DMS79 treated with DMSO at 0.1 percent for 48 hours (cell line): ENCODE measurements at places on chromosomes 6 and 20.
A peak's percentile ranks its signal among the peaks of the same experiment; 100 is the strongest.

DNA sequence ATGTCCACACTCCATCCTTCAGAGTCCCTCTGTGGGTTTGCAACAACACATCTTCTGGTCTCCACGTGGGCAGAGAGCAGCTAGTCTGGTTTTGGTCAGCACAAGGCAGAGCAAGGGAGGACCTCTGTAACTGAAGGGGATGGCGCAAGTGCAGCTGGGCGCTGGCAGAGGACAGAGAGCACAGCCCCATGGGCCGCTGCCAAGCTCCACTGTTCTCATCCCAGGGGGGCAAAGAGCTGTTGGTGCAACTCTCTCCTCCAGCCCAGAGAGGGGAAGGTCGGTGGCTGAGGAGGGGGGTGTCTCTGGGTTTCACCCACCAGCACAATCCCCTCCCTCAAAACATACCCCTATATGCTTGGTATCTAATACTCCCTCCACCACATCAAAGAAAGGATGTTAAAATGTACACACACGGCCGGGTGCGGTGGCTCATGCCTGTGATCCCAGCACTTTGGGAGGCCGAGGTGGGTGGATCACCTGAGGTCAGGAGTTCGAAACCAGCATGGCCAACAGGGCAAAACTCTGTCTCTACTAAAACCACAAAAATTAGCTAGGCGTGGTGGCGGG is 9.1 kb downstream of the ATP9A start:
- DNase-seq = no peak

- no peak for DNase-seq
Measured at GRCh38 chr6:139159016-139159415, 24.1 kb downstream of the HECA start.

GRCh38 chr6:25899123-25899522 is 25.1 kb upstream of the SLC17A3 start:
- no peak for DNase-seq

GRCh38 chr6:165842281-165842936 is 179.4 kb upstream of the PDE10A start:
- DNase-seq = no peak

DNA sequence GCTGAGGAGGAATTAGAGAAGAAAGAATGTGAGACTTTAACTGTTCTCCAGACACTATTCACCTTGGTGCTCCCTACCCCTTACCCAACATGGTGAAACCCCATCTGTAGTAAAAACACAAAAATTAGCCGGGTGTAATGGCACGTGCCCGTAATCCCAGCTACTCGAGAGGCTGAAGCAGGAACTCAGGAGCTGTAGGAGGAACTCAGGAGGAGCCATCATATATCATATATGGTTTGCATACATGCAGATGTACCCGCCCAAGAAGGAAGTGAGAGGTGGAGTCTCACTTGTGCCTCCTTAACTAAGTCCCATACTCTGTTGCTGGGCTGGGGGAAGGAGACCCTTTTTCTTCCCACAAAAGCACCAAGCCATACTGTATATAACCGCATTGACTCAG is 35.5 kb upstream of the ME1 start:
- no peak for DNase-seq

- DNase-seq = peak; percentile 96
Measured at GRCh38 chr20:62603021-62603906, 39.0 kb upstream of the SLCO4A1 start.

DNA sequence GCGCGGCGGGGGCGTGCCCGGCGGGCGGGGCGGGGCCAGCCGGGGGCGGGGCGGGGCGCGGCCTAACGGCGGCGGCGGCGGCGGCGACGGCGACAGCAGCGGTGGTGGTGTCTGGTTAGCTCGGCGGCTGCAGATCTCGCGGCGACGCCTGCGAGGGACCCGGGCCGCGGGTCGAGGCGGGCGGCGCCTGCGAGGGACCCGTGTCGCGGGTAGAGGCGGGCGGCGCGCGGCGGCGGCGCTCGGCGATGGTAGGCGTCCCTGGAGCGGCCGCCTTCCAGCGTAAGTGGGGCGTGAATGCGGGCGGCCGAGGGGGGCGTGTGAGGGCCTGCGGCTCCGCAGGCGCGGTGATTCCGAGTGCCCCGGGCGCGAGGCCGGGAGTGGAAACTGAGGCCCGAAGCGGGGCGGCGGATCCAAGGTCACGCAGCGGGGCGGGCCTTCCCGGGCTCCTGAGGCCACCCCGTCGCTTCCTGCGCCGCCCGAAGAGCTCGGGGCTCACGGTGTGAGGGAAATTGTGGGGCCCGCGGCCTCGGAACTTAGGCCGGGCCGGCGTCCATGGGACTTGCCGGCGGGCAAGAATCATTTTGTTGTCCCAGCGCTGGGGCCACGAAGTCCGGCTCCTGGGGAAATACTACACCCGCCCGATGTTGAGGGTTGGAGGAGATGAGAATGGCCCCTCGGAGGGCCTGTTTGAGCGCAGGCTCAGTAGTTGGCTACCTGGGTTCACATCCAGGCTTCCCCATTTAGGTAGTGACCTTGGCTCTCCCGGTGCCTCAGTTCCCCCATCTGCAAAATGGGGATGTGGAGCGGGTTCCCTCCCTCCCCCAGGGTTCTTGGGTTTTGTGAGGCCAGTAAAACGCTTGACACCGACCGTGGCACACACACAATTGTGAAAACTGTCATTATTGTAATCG is at the start of gene CBFA2T2:
Gene CBFA2T2 (plus strand): TSS at position 74 of the 911 bp plus-strand sequence. CDS start 172 bp downstream, at position 246.
- peak; percentile 30 for DNase-seq

- no peak for DNase-seq
Measured at GRCh38 chr6:103534095-103534494, 1325.6 kb downstream of the HACE1 start.

DNA sequence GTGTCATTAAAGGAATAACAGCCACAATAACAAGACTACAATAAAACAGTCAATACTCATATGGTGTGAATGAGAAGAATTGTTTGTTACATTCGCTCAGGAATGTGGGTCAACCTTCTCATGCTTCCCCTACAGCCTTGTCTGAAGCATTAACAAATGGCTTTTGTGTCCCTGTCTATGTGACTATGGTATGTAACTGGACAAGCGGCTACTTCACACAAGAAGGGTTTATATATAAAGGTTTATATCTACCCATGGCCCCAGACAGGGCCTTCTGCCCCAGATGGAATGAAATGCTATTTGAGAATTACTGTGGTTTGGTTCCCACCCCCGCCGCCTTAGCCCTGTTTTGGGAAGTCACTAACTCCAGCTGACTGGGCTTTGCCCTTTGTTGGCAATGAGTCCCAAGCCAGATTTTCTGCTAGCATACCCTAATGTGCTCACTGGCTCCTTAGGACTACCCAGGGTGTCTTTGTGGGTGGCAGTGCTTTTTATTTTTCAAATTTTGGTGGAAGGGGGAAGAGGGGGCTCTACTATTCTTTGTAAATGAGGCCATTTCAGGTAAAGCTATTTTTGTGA is 39.4 kb downstream of the TFAP2A start:
- no peak for DNase-seq

DNA sequence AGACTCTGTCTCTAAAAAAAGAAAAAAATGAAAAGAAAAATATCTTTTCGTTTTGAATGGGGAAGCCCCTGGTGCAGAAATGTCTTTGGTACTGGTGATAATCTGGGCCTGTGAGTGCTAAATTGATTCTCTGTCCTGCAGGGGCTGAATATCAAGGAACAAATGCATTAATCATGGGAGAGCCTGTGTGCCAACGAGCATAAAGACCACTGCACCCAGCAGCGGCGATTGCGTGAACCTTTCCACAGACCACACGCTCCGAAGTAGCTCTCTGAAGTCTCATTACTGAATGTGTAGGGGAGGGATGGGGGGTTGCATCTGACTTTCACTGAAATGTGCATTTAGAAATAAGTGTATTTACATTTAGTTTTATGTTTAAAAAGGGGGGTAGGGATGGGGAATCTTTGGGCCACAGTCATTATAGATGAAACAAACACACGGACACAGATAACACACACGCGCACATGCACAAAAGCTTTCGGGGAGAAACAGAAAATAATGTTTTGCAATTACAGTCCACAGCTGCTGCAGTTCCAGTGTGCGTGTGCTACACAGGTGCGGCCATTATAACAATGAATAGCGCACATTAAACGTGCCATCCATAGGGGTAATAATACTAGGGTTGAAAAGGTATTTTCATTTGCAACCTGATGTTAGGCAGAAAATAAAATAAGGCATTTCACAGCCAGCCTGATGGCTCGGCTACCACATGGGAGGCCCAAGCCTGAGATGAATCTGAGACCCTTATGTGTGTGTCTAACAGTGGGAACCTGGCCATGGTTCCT is 154.0 kb downstream of the MBOAT1 start:
- no peak for DNase-seq

DNA sequence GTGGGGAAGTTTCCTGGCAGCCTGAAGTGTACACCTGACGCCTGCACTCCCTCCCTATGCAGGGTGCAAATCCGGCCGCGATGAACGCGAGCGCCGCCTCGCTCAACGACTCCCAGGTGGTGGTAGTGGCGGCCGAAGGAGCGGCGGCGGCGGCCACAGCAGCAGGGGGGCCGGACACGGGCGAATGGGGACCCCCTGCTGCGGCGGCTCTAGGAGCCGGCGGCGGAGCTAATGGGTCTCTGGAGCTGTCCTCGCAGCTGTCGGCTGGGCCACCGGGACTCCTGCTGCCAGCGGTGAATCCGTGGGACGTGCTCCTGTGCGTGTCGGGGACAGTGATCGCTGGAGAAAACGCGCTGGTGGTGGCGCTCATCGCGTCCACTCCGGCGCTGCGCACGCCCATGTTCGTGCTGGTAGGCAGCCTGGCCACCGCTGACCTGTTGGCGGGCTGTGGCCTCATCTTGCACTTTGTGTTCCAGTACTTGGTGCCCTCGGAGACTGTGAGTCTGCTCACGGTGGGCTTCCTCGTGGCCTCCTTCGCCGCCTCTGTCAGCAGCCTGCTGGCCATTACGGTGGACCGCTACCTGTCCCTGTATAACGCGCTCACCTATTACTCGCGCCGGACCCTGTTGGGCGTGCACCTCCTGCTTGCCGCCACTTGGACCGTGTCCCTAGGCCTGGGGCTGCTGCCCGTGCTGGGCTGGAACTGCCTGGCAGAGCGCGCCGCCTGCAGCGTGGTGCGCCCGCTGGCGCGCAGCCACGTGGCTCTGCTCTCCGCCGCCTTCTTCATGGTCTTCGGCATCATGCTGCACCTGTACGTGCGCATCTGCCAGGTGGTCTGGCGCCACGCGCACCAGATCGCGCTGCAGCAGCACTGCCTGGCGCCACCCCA is 1.2 kb downstream of the GPR6 start:
- peak; percentile 60 for DNase-seq

GRCh38 chr6:139676718-139677117 is 302.3 kb upstream of the CITED2 start:
- no peak for DNase-seq

GRCh38 chr6:96532399-96532798 is 10.8 kb downstream of the UFL1 start:
- no peak for DNase-seq

GRCh38 chr6:7463785-7464184 is 74.2 kb downstream of the RIOK1 start:
- DNase-seq = no peak

DNA sequence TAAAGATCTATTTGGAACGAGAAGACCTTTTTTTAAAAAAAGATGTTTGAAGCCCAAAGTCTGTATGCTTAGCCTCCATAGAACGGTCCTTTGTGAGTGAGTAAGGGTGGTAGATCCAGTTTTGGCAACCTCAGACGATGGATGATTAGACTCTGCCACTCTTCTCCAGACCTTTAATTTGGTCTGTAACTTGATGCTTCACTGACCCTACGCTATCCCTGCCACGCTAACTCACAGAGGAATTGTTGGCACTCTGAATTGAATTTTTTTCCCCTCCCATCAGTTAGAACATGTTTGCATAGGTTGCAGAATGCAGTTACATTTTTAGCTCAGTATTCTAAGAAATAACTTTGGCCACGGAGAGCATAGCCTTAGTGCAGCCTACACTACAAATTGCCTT is 15.8 kb upstream of the DEK start:
- peak; percentile 88 for DNase-seq

DNA sequence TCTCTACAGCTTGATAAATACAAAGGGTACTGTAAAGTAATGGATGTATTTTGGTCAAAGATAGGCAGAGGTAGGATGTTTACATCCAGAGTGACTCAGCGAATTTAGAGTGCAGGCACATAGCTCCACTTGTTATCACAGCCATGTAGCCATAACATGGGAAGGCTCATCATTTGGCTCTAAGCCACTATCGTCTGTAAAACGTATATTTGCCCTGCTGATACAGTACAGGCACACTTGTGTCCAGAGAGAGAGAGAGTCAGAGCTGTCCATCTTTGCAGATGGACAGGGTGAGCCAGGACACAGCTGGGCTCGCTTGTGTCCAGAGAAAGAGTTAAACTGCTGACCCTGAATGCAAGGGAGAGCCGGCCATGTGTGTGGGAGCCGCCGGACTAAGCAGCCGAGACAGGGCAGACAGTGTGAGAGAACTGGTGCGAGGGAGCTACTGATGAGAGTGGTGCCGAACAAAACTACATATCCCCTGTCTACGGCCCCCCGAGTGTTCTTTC is 619.0 kb downstream of the DOK5 start:
- DNase-seq = no peak

DNA sequence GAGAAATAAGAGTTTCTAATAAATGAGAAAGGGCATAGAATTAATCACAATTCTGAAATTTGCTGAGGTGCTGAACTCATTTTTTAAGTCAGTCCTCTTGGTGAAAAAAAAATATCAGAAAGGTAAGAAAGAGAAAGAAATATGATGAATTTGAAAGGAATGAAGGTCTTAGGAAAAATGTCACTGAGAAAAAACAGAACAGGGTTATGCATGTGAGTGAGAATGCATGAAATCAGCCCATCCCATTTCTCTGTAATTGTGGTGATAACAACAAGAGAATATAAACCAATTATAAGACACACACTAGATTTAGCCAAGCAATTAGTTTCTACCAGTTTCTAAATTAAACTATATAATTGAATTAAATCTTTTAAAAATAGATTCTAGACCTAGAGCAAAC is 138.9 kb downstream of the TBX18 start:
- DNase-seq = no peak

- DNase-seq = no peak
Measured at GRCh38 chr6:63690221-63690620, 54.6 kb downstream of the PHF3 start.

DNA sequence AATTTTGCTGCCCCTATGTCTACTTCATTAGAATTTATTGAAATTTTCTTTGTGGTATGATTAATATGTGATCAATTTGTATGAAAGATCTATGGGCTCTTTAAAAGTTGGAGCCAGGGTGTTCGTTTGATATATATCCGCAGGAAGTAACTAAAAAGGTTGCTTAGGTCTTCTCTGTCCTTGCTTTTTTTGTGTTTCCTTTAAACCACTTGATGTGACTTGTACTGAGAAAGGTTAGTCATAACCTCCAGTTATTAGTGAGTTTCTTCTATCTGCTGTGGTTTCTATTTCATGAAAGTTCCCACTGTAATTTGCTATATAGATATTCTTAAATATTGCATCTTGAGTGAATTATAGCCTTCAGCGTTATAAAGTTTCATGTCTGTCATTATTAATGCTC is 585.3 kb upstream of the ARID1B start:
- DNase-seq = no peak

- DNase-seq = no peak
Measured at GRCh38 chr6:131688286-131688685, 12.9 kb downstream of the OR2A4 start.
